Mesenchymal stem cell (in vitro differentiated cells and primary cell): ENCODE measurements at places on chromosomes 13 and 19.

- DNase-seq, result no peak
These were observed 865.7 kb upstream of the SLC10A2 start for GRCh38 chr13:103931885-103932284.

GRCh38 chr19:17648097-17648660, 40.0 kb downstream of the UNC13A start:
- no peak for DNase-seq

GRCh38 chr13:111492341-111492950, 172.0 kb downstream of the TEX29 start:
- no peak for DNase-seq

- DNase-seq, result peak; percentile 90
These were observed at the start of gene ZNF649 for GRCh38 chr19:51904331-51905165. Gene ZNF649, minus strand, starts transcription at chr19:51905017. Its CDS starts 4,910 bp downstream, at chr19:51900107.

DNA sequence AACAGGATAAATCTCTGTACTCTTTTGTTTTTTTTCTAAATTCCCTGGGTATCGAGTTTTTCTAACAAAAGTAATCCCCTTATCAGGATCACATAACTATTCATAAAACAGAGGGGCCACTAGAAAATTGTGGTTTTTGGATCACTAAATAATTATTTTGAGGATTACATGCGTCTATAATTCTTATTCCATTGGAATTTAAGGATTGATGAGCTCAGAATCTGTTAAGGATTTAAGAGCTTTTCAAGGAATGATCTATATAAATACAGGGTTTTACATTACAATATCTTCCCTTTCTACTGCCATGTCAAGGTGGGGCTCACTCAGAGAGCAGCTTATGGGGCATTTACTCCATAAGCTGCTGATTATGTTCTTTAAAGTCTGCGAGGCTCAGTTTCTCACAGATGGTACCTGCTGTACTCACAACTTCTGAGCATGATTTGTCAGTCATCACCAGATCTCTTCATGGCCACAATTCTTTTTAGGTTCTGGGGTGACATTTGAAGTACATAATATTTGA, 449.8 kb downstream of the PCDH17 start:
- DNase-seq, result no peak

- no peak for DNase-seq
These were observed 1.0 kb downstream of the FNDC3A start for GRCh38 chr13:48976576-48977285.

GRCh38 chr13:31903111-31903815, 128.3 kb upstream of the FRY start:
- DNase-seq, result no peak

GRCh38 chr13:94613051-94613450, 11.4 kb downstream of the GPR180 start:
- no peak for DNase-seq

GRCh38 chr19:47274071-47274890, at the start of gene INAFM1:
Gene INAFM1, plus strand, starts transcription at chr19:47274885. Its CDS starts 35 bp downstream, at chr19:47274920.
- DNase-seq, result peak; percentile 92
